Panc1 (cell line): ENCODE measurements at places on chromosomes 7 and 10.

DNA sequence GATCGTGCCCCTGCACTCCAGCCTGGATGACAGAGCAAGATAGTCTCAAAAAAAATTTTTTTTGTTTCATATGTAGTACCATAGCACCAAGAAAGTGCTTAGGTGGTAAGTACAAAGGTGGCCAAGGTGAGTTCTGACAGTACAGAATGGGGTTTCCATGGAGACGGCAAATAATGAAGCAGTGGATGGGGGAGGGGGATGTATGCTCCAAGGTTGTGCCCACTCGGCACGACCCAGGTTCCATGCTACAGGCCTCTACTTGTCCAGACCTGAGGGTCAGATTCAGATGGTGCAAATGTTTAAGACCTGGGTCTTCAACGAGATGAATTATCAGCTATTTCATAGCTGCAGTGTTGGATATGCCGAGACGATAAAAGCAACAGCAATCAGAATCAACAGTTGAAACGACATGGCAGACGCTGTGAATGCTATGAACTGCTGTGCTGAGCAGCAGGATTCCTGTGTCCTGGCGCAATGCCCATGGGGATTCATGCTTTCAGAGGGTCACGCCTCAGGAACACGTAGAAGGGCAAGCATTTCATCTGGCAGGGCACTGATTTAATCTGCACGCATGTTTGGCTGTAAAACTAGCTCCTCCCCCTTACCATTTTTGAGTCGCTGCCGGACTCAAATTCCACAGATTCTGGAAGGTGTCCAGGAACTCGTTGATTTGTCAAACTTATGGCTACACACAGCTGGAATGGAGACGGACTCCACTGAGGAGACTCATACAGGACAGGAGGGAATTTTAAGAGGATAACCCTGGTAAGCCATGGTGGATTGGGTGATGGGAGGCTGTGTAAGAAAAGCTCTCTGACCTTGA lies 256.5 kb downstream of the FRMD4A start:
- DNase-seq, result peak; percentile 66

- no peak for DNase-seq
Observed at GRCh38 chr7:132211971-132212370, 364.3 kb downstream of the PLXNA4 start.

GRCh38 chr10:11326241-11326640 lies 285.2 kb downstream of the USP6NL start:
- no peak for DNase-seq

GRCh38 chr10:123870260-123870659 lies 21.3 kb downstream of the CPXM2 start:
- no peak for DNase-seq

- DNase-seq, result no peak
Observed at GRCh38 chr10:68463365-68464093, 8.2 kb downstream of the DNA2 start.

GRCh38 chr7:38232502-38233366 lies 40.7 kb downstream of the TARP start:
- DNase-seq, result no peak

- DNase-seq, result no peak
Observed at GRCh38 chr10:65312876-65313275, 1613.0 kb upstream of the LRRTM3 start.

- DNase-seq, result no peak
Observed at GRCh38 chr10:132654708-132655661, 117.4 kb downstream of the INPP5A start.

DNA sequence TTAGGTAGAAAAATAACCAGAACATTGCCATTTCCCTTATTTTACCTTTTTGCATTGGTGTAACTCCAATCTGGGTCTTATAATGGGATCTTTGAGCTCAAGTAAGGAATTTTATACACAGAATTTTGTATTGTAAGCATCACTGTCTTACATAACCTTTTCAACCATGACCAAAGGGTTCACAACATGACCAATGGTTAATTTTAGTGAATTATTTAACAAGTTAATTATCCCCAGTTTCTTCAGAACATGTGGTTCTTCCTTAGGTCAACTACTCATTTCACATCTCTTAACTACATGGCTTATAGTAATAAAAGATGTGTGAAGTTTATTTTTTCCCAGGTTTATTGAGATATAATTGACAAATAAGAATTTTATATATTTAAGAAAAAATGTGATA lies 74.2 kb upstream of the RHOBTB1 start:
- no peak for DNase-seq

DNA sequence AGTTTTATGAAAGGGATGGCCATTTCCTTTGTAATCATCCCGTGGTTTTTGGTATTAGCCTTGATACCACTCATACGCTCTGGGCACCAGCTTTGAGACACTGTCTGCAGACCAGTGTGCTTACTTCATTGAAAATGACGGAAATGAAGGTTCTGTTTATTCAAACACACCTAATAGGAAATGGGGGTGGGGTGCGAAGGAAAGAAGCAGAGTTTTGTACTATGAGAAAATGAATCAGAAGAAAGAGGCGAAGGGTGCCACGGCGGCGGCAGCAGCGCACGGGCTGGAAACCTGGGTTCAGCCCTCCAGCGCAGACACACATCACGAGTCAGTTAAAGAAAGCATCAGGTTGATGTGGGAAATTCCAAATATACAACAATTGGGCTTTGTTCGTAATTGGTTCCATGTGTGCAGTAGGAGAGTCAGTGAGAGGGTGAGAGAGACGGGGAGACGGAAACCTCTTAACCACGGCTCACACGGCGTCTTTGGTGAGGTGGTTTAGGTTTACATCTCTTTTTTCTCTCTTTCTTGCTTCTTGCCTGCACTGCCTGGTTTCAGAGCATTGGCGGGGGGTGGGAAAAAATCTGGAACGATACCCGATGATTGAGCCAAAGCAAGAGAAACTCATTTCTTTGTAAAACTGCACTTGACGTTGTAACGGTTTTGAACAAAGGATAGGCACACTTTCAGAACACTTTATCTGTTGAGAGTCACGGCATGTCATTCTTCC lies 321.2 kb downstream of the FRMD4A start:
- no peak for DNase-seq

DNA sequence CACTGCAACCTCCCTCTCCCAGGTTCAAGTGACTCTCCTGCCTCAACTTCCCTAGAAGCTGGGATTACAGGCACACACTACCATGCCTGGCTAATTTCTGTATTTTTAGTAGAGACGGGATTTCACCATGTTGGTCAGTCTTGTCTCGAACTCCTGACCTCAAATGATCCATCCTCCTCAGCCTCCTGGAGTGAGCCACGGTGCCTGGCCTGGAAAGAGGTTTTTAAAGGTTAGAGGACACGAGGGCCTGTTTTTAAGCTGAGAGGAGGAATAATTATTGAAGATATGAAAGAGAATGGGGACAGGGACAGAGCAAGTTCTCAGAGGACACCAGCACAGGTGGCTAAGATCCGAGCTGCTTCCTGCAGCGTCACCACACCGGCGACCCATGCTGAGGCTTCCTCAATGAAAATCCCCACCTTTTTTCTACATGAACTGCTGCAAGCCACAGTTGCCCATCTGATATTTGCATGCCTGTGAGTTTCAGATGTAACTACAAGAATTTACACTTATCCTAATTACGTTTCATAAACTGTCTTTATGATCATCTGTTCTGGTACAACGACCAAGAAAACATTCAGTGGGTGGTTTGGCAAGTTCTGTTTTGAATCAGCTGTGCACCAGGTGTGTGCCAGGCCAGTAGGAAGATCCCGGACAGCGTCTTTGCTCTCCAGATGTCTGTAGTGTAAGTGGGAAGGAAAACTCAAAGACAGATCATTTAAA lies 76.0 kb downstream of the HIP1 start:
- DNase-seq, result no peak

- no peak for DNase-seq
Observed at GRCh38 chr7:149562602-149563001, 65.0 kb upstream of the ZNF746 start.

DNA sequence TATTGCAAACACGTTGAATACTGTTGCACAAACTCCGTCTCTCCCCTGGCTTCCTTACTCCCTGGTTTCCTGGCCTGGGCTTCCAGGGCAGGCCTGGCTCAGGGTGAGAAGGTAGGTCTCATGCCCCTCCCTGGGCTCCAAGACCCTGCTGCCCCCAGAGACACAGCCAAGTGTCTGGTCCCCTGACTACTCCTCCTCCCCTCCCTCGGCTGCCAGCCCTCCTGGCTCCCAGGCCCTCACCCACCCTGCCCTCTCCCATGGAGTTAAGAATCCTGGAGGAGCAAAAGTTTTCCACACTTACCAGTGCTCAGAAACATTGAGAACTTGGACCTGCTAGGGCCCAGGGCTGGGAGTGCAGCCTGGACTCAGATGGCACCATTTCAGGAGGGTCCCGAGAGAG lies 47.2 kb upstream of the RABGEF1 start:
- no peak for DNase-seq

DNA sequence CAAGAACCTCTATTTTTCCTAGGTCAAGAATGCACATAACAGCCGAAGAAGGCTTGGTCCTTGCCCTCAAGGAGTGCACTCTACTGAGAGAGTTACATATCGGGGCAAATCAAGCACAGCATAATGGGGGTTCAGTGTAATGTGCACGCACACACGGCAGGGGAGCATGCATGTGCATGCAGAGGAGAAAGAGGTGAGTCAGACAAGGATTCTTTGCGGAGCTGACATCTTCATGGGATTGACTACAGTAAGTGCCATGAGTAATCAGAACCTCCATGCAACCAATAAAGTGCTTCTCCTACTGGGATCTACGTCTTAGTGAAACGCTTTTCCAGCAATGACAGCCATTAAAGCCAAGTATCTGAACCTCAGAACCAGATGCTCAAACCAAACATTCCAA lies 123.6 kb downstream of the RNF216 start:
- DNase-seq, result no peak

DNA sequence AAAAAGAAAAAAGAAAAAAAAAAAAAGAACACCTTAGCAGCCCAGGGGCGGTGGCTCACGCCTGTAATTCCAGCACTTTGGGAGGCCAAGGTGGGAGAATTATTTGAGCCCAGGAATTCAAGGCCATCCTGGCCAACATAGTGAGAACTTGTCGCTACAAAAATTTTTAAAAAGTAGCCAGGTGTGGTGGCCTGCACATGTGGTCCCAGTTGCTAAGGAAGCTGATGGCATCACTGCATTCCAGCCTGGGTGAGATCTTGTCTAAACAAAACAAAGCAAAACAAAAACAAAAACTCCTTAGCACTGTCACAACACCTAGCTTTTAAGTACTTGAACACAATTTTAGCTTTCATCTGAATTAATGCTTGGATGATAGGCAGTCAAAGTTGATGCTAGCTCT lies 86.3 kb upstream of the MKLN1 start:
- no peak for DNase-seq

DNA sequence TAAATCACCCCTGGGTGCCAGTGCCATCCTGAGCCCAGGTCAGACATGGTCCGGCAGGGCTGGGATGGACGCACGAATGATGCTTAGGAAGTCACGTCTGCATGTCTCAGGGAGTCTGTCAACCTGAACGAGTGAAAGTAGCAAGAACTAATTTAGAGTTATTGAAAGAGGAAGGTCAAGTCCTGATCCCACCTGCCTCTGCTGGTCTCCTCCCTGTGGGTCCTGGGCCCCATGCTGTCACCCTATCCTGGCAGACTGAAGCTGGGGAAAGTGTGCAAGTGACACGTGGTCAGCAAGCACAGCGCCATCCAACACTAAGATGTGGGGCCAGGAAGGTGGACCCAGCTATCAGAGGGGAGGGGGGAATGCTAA lies 26.1 kb upstream of the GRID1 start:
- no peak for DNase-seq

GRCh38 chr10:57754803-57755202 lies 512.9 kb downstream of the IPMK start:
- no peak for DNase-seq

DNA sequence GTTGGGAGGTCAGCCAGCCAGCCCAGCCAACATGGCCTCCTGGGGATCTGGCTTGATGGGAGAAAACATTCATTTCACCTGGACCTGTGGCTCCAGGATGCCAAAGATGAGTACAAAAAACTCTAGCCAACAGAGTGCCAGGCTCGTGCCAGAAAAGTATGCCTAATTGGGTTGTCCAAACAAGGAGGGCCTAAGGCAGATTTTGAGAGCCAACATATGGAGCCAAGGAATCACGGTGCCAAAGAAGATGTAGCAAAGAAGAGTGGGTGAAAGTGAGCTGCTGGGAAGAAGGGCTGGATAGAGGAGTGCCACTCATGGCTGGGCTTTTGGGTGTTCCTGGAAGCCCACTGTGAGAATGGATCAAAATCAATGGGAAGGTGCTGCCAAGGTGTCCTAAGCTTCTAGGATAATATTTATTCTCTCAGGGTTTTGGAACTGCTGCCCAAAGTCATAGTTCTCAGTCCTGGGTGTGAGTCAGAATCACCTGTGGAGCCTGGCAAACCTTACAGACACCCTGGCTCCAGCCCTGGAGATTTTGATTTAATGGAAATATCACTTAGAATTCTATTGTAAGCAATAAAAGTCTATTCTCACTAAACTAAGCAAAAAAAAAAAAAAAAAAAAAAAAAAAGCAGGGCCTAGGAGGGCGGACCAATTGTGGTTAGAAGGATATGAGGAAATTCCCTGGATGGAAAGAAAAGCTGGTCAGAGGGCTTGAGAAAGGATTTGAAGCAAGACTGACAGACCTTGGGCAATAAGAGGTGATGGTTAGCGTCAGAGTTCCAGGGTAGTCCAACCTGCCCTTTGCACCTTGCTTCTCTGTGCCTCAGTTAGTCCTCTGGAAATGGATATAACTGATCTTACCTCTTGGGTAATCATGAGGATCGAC lies 182.2 kb upstream of the PRR15 start:
- DNase-seq, result no peak

- DNase-seq, result no peak
Observed at GRCh38 chr7:121397361-121397760, 1.3 kb upstream of the FAM3C start.

- DNase-seq, result peak; percentile 27
Observed at GRCh38 chr7:129163875-129164544, 19.5 kb downstream of the TSPAN33 start.

DNA sequence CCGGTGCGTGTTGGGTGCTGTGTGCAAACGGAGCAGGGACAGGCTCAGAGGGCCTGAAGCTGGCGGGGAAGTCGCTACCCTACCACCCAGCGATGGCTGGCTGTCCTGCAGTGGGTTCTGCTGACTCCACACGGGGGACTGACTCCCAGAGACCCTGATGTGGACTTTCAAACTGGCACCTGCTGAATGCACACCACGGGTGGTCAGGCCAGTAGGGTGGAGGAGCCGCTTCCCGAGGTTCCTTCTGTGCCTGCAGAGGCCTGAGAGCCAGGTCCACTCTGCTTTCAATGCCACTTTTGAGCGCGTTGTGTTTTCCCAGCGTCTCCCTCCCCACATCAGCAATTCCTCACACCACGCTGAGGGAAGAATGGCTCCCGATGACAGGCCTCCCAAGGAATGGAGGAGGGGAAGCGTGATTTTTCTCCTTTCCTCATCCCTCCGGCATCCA lies 135.3 kb downstream of the ADARB2 start:
- no peak for DNase-seq

- no peak for DNase-seq
Observed at GRCh38 chr7:29325476-29325875, 130.9 kb downstream of the CHN2 start.

- no peak for DNase-seq
Observed at GRCh38 chr10:12661671-12662070, 312.3 kb downstream of the CAMK1D start.

GRCh38 chr10:78513986-78514385 lies 480.3 kb downstream of the RPS24 start:
- no peak for DNase-seq

GRCh38 chr7:140696024-140696679 lies 356 bp upstream of the NDUFB2 start:
- no peak for DNase-seq

- DNase-seq, result no peak
Observed at GRCh38 chr10:15789793-15790525, 70.2 kb upstream of the ITGA8 start.
